ENCODE measurements at places on chromosomes 5 and 9.

- DNase-seq: no peak
Measured at GRCh38 chr9:18056269-18056992, 417.5 kb upstream of the ADAMTSL1 start.

- peak; percentile 47 for DNase-seq
Measured at GRCh38 chr5:147822686-147823491, 8.6 kb downstream of the SPINK1 start.

- DNase-seq: no peak
Measured at GRCh38 chr9:120970244-120970643, 43.6 kb upstream of the TRAF1 start.

DNA sequence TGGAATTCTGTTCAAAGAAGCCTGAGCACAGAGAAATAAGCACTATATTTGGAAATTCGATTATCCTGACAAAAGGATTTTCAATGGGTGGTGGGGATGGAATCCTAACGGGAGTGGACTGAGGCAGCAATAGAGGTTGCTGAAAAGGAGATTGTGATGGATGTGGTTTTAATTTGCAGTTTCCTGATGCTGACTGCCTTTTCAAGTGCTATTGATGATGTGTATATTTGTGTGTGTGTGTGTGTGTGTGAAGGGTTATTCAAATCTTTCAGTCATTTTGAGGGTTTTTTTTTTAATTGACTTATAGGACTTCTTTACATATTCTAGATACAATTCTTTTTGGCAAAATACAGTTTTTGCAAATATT is 614.5 kb downstream of the HINT1 start:
- DNase-seq: peak; percentile 7

- DNase-seq: no peak
Measured at GRCh38 chr5:14041528-14042192, 97.2 kb upstream of the DNAH5 start.
